ENCODE measurements at places on chromosomes 3 and 15. TPM values are rescaled to one million over a fixed set of nuclear protein-coding genes. Genes with fewer than 3 reads are reported as not detected.

GRCh38 chr15:75753145-75753544, 40.5 kb upstream of the CSPG4 start:
- H3K27me3 ChIP-seq, result no peaks in the 10 kb centered on the region
- DNase-seq, result no peak
- no peaks in the 10 kb centered on the region for H3K36me3 ChIP-seq
- H3K4me3 ChIP-seq, result no peak overlapping the region
- no peak overlapping the region for H3K27ac ChIP-seq
- H3K4me1 ChIP-seq, result no peaks in the 10 kb centered on the region

DNA sequence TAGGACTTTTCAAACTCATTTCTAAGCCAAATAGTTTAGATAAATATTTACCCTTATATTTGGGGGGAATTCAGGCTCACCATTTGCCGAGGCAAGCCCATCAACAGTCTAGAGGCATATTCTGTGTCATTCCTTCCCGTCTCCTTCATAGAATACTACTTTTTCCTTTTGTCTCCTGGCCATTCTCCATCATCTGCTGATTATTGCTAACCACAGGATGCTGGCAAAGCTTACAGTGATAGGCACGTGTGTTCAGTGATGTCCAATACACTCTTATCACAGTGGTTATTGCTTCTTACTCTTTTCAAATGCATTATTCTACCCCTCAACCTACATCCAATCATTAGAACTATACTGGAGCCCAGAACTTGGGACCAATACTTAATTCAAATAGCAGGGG, 130.6 kb upstream of the ZBED2 start:
- H3K27me3 ChIP-seq, result no peaks in the 10 kb centered on the region
- DNase-seq, result no peak
- H3K4me1 ChIP-seq, result peaks cover 50% of the 10 kb centered on the region
- H3K4me3 ChIP-seq, result no peak overlapping the region

- no peak overlapping the region for H3K27ac ChIP-seq
- no peak overlapping the region for H3K4me3 ChIP-seq
- no peaks in the 10 kb centered on the region for H3K27me3 ChIP-seq
- no peaks in the 10 kb centered on the region for H3K4me1 ChIP-seq
- DNase-seq, result no peak
- peaks cover 27% of the 10 kb centered on the region for H3K36me3 ChIP-seq
Measured at GRCh38 chr3:119864476-119864875, 82.6 kb downstream of the NR1I2 start.

DNA sequence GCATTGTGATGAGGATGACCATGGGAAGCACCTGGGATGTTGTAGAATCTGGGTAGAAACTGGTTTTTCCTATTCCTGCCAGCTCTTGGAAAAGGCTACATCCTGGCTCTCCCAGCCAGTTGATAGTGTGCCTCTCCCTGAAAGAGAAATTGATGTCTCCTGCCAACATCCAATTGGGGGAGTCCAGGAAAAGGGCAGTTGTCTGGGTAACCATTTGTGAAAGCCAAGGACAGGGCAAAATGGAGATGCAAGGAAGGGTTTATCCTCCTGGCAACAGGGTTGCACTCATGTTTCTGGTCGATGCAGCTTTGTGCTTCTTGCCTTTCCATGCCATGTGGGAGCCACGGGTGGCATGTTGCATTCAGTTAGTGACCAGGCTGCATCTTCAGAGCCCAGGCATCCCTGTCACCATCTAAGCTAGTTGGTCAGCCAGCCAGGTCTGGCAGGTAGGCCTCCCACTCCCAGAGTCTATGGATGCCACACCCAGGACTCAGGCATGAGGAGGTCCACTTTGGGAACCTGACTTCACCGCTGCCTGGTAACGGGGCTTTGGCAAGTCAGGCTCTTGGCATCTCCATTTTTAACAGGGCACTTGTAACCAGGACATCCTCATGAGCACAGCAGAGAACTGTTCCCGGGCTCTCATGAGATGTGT, 153.5 kb downstream of the DNAJB8 start:
- no peak for DNase-seq
- H3K36me3 ChIP-seq, result no peaks in the 10 kb centered on the region
- H3K4me1 ChIP-seq, result no peaks in the 10 kb centered on the region
- H3K27me3 ChIP-seq, result no peaks in the 10 kb centered on the region
- no peak overlapping the region for H3K27ac ChIP-seq
- no peak overlapping the region for H3K4me3 ChIP-seq

DNA sequence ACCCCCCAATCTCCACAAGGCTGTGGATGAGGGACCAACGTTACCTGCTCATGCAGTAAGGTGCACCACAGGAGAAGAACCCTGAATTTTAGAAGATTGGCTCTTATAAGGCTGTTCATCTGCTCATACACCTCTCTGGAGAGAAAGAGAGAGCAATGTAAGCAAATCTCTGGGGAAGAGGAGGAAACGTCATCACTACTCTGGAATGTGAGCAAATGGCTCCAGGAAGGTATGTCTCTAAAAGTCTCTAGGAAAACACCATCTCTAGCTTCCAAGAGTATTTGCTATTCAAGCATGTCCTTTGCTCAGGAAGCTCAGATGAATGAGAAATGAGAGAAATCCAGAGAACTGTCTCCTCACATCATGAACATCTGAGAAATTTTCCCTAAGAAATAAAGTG, 235.4 kb downstream of the TBL1XR1 start:
- H3K36me3 ChIP-seq, result no peaks in the 10 kb centered on the region
- DNase-seq, result peak; percentile 6
- H3K4me1 ChIP-seq, result no peaks in the 10 kb centered on the region
- no peak overlapping the region for H3K4me3 ChIP-seq
- no peak overlapping the region for H3K27ac ChIP-seq

- H3K27ac ChIP-seq, result no peak overlapping the region
- peaks cover 22% of the 10 kb centered on the region for H3K36me3 ChIP-seq
- DNase-seq, result no peak
- no peak overlapping the region for H3K4me3 ChIP-seq
- no peaks in the 10 kb centered on the region for H3K27me3 ChIP-seq
Measured at GRCh38 chr3:49519296-49519695, 35.0 kb upstream of the BSN start.

DNA sequence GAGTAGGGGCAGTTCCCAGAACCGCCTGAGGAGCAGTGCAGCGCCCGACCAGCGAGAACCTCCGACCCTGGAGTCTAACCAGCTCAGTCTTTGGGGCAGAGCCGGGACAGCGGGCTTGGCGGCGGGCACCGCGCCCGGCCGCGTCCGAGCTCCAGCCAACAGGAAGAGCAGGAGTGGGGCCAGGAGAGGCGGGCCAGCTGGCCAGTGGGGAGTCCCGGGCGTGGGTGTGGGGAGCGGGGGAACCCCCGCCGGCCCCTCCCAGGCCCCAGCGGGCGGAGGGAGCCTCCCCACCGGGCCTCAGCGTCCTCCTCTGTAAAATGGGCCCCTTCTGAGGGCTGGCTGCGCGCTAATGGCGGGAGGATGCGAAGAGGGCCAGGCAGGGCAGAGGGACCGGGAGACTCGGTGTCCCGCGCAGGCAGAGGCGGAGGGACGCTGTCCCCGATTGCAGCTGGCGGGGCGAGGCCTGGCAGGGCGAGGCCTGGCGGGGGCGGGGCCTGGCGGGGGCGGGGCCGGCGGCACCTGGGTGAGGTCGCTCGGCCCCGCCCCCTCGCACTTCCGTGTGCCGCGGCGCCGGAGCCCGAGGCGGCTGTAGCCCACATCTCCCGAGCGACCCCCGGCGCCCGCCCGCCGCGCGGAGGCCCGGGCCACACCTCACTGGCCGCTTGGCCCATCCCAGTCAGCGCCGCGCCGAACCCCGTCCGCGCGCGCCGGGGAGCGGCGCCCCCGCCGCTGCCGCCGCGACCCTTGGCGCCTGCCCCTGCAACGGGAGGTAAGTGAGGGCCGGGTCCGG, at the start of gene PRKCD:
PRKCD (plus strand) TSS at position 550 of the 790 bp plus-strand sequence. CDS start 17,214 bp downstream, outside the sequence.
- peak; percentile 85 for DNase-seq
- no peaks in the 10 kb centered on the region for H3K36me3 ChIP-seq
- peaks cover 42% of the 10 kb centered on the region for H3K4me1 ChIP-seq
- H3K27me3 ChIP-seq, result no peaks in the 10 kb centered on the region
- H3K27ac ChIP-seq, result peak within 1 kb of the TSS; percentile 74

- H3K4me1 ChIP-seq, result peaks cover 15% of the 10 kb centered on the region
- no peak for DNase-seq
- no peak overlapping the region for H3K4me3 ChIP-seq
- no peak overlapping the region for H3K27ac ChIP-seq
- no peaks in the 10 kb centered on the region for H3K27me3 ChIP-seq
Measured at GRCh38 chr3:133442518-133442917, 42.7 kb downstream of the BFSP2 start.

- H3K4me3 ChIP-seq, result no peak overlapping the region
- H3K36me3 ChIP-seq, result no peaks in the 10 kb centered on the region
- H3K27me3 ChIP-seq, result no peaks in the 10 kb centered on the region
- no peak for DNase-seq
- H3K4me1 ChIP-seq, result no peaks in the 10 kb centered on the region
Measured at GRCh38 chr15:31344823-31345605, 18.4 kb downstream of the KLF13 start.

- H3K27me3 ChIP-seq, result no peaks in the 10 kb centered on the region
- peak; percentile 62 for DNase-seq
- H3K4me1 ChIP-seq, result peaks cover 60% of the 10 kb centered on the region
- 0 out of 2 replicates have a peak overlapping the region, but pooled peaks have one; percentile 0 for H3K4me3 ChIP-seq
- H3K27ac ChIP-seq, result peak overlapping the region; percentile 71
Measured at GRCh38 chr3:185789891-185790830, 34.7 kb downstream of the IGF2BP2 start.

GRCh38 chr15:46576646-46577395, 942.0 kb downstream of the SQOR start:
- H3K27ac ChIP-seq, result no peak overlapping the region
- peak; percentile 7 for DNase-seq
- no peaks in the 10 kb centered on the region for H3K36me3 ChIP-seq
- H3K4me1 ChIP-seq, result no peaks in the 10 kb centered on the region

DNA sequence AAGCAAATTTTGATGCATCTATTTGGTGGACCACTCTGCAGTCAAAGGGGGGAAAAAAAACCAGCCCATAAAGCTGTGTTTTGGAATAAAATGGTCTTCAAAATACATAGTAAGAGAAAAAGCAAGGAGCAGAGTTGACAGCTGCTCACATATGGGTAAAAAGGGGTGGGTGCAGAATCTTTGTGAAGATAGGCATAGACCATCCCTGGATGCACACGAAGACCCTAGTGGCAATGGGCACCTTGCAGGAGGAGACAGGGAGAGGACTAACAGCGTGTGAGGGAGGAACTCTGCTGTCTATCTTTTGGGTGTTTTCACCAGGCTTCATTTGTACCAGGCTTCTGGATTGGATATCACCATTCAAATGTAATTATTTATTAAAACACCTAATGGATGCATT, 43.9 kb downstream of the CTNNB1 start:
- peaks cover 34% of the 10 kb centered on the region for H3K36me3 ChIP-seq
- H3K27ac ChIP-seq, result no peak overlapping the region
- no peaks in the 10 kb centered on the region for H3K4me1 ChIP-seq
- no peak for DNase-seq

DNA sequence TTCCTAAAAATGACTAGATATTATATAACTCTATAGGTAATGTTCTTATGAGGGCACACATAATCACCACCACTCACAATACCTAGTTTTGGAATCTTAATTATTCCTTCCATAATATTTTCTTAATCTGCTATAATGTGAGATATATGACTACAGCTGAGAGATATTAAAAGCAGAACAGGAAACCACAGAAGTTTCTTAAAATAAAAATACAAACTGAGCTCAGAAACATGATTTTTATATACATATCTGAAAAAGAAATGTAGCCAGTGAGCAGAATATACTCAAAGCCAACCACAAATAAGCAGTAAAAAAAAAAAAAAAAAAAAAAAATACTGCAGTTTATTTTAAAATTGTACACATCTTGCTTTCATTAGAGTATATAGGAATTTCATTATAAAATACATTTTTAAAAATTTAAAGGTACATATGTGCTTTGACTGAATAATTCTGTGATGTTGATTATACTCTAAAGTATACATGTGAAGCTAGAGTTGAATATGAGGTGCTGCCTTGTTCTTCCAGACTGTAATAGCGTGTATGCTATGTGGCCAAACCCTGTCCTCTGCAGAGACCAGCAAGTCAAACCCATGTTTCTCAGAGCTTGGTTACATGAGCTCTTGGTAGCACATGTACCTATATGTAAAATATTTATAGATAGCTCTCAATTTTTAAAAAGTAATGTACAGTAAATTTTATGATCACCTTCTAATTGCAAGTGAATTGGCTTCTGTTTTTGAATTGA, 175.0 kb downstream of the UBE2E2 start:
- H3K4me1 ChIP-seq, result no peaks in the 10 kb centered on the region
- H3K36me3 ChIP-seq, result no peaks in the 10 kb centered on the region
- no peak overlapping the region for H3K4me3 ChIP-seq
- no peaks in the 10 kb centered on the region for H3K27me3 ChIP-seq
- H3K27ac ChIP-seq, result no peak overlapping the region
- DNase-seq, result no peak

DNA sequence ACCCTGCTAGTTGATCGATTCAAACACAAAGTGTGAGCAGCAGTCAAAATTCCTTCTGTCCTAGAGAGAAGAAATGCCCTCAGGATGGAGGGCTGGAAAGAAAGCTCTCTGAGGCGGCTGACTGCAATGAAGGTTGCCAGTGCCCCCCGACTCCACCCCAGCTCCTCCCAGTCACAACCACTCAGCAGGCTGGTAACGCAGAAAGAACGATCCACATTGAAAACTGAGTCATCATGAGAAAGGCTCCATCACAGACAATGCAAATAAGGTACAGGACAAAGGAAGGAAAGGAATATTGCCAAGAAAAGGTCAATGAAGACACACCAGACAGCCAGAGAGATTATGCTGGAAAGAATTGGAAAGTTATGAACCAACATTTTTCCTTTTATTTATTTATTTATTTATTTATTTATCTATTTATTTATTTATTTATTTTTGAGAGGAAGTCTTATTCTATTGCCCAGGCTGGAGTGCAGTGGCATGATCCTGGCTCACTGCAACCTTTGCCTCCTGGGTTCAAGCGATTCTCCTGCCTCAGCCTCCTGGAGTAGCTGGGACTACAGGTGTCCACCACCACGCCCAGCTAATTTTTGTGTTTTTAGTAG, 17.4 kb upstream of the VGLL4 start:
- DNase-seq, result peak; percentile 39
- H3K36me3 ChIP-seq, result no peaks in the 10 kb centered on the region
- H3K27me3 ChIP-seq, result no peaks in the 10 kb centered on the region
- H3K27ac ChIP-seq, result no peak overlapping the region
- peaks cover 14% of the 10 kb centered on the region for H3K4me1 ChIP-seq

- H3K36me3 ChIP-seq, result no peaks in the 10 kb centered on the region
- DNase-seq, result no peak
- H3K4me3 ChIP-seq, result no peak overlapping the region
- H3K27ac ChIP-seq, result no peak overlapping the region
- no peaks in the 10 kb centered on the region for H3K4me1 ChIP-seq
Measured at GRCh38 chr15:86797135-86797534, 717.5 kb downstream of the AGBL1 start.

RPL14 gene
- total RNA-seq, result 543 TPM

USP50 gene
- not detected for total RNA-seq

CFAP20DC gene
- 13.8 TPM for total RNA-seq

ITIH1 gene
- not detected for total RNA-seq

CLDN16 gene
- not detected for total RNA-seq

PRTG gene
- total RNA-seq, result 1.4 TPM

PLA2G4B gene
- total RNA-seq, result 12.2 TPM

All from PC-3 (cell line).